ENCODE measurements at places on chromosomes 7 and 10. TPM values are rescaled to one million over a fixed set of nuclear protein-coding genes. Genes with fewer than 3 reads are reported as not detected.

Gene C10orf62
- polyA plus RNA-seq, result not detected

Gene FAM25C
- polyA plus RNA-seq, result not detected

Gene GCK
- 0.12 TPM for polyA plus RNA-seq

Gene SFMBT2
- 10.2 TPM for polyA plus RNA-seq

Gene HNRNPA2B1
- 2,255 TPM for polyA plus RNA-seq

Gene HMX2
- 0.07 TPM for polyA plus RNA-seq

Gene SCD
- 416 TPM for polyA plus RNA-seq

Gene SFTPA2
- not detected for polyA plus RNA-seq

Gene FXYD4
- polyA plus RNA-seq, result not detected

Gene WDR37
- polyA plus RNA-seq, result 5.9 TPM

All from A549 (cell line).